ENCODE measurements at places on chromosomes 6 and 20.

DNA sequence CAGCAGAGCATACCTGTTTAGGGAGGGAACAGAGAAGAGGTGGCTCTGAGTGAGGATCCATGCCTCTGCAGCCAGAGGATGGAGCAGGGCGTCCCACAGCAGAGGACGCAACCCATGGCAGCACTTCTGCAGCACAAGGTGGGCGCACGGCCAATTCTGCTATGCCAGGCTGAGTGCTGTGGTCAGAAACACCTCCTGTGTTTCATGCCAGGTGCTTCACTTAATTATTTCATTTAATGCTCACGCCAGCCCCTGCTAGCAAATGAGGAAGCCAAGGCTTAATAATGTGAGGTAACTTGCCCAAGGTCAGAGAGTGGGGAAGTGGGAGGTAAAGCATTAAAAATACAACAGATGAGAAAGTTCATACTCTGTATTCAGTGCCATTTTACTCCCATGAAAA, 68.5 kb upstream of the PTGIS start:
- no peak for DNase-seq

DNA sequence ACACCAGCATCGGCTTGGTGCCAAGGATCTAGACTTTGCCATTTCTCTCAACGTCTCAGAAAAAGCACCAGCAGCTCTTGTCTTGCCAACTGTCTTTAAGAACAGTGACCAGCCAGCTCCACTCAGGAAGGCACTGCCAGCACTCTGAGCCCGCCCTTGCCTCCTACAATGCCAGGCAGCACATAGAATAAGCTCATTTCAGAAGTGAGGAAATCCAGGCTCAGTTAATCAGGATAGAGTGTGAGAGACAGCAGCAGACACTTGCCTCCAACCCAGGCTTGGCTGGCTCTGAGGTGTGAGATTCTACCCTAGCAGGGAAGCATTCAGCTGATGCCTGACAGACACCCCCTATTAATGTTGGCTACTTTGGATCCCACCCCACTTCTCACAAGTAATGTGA, 4.3 kb upstream of the SYNDIG1 start:
- DNase-seq = no peak

GRCh38 chr20:38985603-38986170, 23.5 kb downstream of the DHX35 start:
- no peak for DNase-seq

DNA sequence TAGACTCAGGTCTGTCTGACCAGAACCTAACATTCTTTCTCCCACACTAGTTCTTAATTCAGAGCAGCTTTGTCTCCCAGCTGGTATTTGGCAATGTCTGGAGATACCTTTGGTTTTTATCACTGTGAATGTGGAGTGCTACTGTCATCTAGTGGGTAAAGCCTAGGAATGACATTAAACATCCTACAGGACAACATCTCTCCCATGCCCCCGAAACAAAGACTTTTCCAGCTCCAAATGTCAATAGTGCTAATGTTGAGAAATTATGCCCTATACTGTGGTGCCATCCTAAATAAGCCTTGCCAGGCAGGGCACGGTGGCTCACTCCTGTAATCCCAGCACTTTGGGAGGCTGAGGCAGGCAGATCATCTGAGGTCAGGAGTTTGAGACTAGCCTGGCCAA, 4.2 kb upstream of the TTPAL start:
- no peak for DNase-seq

- DNase-seq = no peak
These were observed 13.4 kb upstream of the MYO6 start for GRCh38 chr6:75735491-75736186.

DNA sequence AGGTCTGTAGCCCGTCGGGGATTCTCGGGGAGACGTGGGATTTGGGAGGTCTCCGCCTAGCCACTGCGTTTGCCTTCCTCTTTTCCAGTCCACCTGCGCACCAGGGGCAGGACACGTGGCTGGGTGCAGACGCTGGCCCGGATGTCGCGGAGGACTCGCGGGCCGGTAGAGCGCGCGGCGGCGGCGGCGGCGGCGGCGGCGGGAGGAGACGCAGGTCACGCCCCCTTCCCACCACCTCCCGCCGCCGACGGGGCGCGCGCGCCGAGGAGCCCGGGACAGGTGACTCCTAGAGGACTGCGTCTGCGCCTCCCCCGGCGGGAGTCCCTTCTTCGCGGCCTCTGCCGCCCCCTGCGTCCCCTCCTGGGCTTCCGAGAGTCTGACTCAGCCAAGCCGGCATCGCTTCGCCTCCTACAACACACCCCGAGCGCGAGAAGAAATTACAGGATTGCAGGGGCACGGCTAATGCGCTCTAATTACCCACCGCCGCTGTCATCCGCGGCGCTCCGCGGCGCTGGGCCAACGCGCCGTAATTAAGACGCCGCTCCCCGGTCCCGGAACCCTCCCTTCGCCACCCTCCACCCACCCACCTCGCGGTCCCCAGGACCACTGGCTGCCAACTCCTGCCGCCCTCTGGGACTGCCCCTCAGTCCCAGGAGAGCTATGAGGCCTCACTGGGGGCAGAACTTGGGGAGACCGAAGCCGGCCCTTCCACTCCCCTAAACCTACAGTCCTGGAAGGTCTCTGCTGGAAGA, 124.5 kb downstream of the MRPL14 start:
- peak; percentile 86 for DNase-seq

DNA sequence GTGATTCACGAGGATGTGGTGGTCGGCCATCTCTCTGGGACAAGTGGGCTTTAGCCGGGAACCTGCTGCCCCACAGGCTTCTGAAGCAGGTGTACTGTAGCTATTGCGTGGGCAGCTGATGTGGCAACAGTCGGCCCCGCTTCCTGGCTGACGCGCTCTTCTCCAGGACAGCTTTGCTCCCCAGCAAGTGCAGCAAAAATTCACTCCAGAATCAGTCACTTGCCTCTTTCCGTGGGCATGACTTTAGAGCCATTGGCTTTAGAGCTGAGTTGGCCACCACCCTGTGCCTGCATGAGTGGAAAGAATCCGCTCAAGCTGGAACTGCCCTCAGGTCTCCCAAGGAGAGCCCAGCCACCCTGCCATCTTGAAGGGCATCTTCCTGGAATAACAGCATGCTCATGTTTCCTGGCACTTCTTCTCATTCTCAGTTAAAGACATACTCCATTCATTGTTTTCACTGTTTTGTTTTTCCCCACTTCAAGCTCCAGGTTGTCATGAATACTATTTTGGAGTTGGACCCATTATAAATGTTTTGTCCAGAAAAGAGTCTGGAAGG, 178.3 kb downstream of the ZDHHC14 start:
- DNase-seq = no peak

DNA sequence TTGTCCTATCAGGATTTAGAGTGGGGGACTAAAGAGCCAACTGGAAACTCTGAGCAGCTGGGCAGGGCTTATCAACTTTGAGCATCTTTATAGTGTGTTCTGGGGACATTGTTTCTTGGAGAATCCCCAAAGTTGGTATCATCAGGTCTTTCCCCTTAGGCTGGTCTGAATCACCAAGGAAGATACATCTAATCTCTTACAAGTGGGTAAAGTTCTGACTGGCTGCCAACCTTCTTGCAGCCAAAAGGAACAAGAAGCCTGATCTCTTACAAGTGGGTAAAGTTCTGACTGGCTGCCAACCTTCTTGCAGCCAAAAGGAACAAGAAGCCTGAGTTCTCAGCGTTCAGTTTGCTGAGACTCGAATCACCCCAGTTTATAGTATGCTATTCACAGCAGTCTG, 1.6 kb upstream of the MED23 start:
- no peak for DNase-seq

DNA sequence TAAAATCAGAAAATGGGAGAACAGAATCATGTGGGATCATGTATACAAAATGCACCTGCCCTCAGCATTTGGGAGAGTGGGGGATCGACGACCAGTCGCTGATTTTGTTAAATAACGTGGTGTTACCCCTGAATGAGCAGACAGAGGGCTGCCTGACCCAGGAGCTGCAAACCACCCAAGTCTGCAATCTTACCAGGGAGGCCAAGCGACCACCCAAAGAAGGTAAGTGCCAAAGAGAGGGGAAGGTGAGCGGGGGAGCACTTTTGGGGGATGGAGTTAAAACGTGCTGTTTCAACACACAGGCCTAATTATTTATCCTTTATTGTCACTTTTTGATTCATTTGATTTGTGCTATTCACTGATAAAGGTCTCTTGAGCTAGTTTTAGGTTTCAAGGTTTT, 4.1 kb downstream of the ADGRB3 start:
- DNase-seq = no peak

GRCh38 chr6:132865364-132865763, 51.0 kb downstream of the RPS12 start:
- DNase-seq = no peak

DNA sequence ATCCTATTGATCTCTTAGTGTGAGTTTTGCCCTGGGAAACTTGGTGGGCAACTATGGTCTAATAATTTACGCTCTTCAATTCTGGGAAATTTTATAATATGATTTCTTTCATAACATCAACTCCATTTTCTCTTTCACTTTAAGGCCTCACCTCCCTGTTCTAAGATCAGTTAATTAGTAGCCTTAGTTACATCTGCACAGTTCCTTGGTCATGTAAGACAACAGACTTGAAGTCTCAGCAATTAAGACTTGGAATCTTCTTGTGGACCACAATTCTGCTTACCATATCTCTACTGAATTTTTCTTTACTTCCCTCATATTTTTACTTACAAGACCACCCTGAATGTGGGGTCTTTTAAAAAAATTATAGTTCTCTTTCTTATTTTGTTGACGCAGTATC, 8.7 kb downstream of the ENPP3 start:
- DNase-seq = no peak

GRCh38 chr6:160137989-160138835, 16.6 kb downstream of the SLC22A1 start:
- DNase-seq = no peak

GRCh38 chr20:33351696-33352095, 49.6 kb downstream of the CDK5RAP1 start:
- DNase-seq = no peak

DNA sequence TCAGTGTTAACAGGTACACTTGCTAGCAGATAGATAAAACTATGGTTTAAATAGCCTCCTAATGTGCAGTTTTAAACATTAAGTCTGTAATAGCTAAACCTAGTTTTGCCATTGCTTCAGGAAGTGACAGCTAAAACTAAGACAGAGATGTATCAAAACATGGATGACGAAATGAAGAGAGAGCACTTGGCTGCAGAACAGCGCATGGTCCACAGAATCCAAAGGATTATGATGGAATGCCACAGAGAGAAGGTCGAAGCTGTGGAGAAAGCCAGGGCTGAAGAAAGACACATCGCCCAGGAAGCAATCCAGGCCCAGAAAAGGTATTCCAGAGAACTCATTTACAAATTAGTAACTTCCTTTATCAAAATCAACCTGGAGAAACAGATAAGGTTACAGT, 11.6 kb downstream of the C6orf163 start:
- no peak for DNase-seq
